Hypothalamus (tissue), 51 donors: ENCODE measurements at places on chromosomes 4 and X.

DNA sequence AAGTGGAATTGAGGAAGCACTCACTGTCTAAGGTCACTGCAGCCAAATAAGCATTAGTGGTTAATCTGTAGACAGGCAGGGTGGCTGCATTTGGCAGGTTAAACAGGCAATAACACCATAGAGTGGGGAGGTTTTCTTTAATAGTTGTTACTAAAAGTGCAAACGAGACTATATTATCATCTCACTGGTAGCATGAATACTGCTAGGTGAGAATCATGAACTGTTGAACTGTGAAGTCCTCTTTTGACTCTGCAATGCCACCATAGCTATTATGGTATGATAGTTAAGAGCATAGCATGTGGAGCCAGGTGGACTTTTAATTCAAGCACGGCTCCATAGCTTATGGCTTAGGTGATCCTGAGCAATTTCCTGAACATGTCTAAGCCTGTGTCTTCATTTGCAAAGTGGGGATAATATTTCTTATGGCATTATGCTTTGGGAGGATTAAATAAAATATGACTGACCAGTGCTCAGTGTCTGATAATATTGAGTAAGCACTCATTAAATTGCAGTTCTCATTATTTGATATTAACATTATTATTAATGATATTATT, 235.6 kb upstream of the HHIP start:
- DNase-seq, result no peak

- DNase-seq, result no peak
Measured at GRCh38 chr4:125735102-125735501, 420.3 kb downstream of the FAT4 start.

DNA sequence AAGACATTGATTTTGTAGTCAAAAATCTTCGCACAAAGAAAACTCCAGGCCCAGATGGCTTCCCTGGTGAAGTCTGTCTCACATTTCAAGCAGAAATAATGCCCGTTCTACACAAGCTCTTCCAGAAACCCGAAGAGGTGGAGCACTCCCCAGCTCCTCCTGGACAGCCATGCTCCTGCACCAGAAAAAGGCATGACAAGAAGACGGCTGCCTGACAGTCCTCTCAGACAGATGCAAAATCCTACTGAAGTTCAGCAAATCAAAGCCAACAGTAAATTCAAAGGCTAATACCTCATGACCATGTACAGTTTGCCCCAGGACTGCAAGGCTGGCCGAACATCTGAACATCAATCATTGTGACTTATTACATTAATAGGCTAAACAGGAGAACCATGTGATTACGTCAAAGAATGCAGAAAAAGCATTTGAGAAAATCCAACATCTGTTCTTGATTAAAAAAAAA, 30.8 kb upstream of the MXD4 start:
- no peak for DNase-seq

DNA sequence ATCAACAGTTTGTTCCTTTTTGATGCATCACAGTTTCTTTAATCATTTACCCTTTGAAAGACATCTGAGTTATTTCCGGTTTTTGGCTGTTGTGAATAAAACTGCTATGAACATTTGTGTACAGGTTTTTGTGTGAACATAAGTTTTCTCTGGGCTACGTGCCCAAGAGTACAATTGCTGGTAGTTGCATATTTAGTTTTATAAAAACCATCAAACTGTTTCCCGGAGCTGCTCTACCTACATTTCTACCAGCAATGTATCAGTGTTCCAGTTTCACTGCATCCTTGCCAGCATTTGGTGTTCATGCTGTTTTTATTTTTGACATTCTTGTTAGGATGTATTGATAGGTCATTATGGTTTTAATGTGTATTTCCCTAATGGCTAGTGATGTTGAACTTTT, 17.3 kb downstream of the KDM6A start:
- no peak for DNase-seq

DNA sequence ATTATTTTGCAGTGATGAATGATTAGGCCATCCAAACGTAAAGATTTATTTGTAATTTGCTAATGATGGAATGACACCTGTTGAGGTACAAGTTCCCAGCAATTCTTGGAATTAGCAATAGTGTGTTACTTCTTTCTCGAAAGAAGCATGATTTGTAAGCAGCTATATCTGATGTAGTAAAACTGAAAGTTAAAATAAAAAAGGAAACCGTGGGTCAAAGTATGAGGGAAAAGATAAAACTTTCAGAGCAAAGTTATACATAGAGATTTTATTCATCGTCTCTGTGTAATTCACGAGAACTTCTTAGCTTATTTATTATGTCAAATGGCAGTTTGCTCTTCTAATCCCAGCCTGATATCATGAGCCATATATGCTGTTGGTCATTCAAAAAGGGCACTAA, 59.0 kb downstream of the NFKB1 start:
- no peak for DNase-seq

GRCh38 chr4:9602389-9602914, 158.2 kb downstream of the DEFB131A start:
- DNase-seq, result no peak

DNA sequence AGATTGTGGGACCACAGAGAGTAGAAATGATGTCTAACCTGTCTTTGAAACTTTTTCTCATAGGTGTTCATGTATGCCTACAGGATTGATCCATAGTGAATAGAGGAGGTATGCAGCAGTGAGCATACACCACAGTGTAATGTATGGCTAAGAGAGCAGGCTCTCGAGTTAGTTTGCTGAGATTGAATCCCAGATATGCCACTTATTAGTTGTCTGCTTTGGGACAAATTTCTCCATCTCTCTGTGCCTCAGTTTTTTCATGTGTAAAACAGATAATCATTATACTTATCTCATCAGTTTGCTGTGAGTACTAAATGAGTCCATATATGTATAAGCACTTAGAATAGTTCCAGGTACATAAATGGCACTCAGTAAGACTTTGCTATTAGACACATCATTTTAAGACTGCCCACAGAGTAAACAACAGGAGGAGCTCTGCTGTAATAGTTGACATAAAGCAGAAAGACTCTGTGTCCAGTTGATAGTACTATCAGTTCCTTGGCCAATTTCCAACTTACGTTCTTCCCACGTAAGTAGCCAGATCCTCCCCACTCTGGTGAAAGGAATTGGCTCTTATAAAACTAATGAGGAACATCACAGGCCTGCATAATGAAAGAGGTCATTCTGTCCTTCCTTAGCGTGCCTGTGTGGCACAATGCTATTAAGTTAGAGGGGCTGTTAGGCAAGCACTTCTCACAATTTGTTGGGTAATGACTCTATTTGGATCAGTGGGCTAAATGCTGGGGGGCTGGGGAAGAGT, 20.7 kb upstream of the RNF150 start:
- no peak for DNase-seq

- no peak for DNase-seq
Measured at GRCh38 chrX:151929126-151929525, 16.4 kb downstream of the MAGEA4 start.

DNA sequence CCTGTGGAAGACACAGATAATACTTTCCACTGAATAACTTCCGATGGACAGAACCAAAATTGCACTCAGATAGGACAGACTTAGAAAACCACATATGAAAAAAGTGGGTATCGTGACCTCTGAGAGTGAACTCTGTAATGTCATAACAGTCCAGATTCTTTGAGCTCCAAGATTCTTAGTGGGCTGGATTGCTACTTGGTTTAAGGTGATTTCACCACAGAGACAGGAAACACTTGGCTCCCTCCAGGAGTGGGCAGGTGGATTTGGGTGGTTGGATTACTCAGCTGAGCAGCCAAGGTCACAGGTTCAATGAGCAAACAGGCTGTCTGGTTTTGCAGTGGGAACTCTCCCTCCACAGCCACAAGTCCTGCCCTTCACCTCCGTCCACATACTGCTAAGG, 126.0 kb downstream of the AFAP1 start:
- DNase-seq, result no peak

DNA sequence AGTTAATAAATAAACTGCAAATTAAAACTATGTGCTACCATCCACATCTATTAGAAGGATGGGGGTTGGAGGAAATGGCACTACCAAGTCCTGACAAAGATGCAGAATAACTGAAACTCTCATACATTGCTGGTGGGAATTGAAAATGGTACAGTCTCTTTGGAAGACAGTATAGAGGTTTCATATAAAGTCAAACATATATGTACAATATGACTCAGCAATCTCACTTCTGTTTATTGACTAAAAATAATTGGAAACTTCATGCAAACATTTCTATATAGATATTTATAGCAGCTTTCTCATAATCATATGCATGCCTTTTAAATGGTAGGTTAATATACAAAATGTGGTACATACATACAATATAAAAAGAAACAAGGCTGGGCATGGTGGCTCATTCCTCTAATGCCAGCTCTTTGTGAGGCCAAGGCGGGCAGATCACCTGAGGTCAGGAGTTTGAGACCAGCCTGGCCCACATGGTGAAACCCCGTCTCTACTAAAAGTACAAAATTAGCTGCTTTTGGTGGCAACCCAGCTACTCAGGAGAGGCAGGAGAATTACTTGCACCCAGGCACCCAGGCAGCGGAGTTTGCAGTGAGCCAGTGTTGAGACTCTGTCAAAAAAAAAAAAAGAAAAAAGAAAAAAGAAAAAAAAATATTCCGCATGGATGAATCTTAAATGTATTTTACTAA, 225.0 kb upstream of the CXXC4 start:
- no peak for DNase-seq

GRCh38 chrX:38061335-38061734, 55.0 kb downstream of the SYTL5 start:
- DNase-seq, result no peak

DNA sequence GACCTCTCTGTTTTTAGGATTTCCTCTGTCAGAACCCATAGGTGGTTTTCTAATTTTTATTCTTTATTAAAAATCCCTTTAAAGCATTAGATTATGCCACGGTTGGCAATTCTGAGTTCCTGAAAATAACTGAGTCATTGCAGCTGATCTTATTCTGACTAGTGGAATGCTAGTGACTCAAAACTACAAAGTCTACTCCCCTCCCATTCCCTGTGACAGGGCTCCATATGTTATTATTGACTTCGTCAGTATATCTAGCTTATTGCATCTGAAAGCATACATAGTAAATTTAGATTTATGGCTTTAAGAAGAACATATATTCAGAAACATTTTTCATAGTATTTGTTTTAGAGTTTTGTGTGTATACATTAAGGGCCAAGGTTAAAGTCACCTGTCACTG, 38.5 kb downstream of the HERC3 start:
- DNase-seq, result no peak

GRCh38 chr4:150852216-150852615, 162.9 kb downstream of the LRBA start:
- DNase-seq, result no peak

DNA sequence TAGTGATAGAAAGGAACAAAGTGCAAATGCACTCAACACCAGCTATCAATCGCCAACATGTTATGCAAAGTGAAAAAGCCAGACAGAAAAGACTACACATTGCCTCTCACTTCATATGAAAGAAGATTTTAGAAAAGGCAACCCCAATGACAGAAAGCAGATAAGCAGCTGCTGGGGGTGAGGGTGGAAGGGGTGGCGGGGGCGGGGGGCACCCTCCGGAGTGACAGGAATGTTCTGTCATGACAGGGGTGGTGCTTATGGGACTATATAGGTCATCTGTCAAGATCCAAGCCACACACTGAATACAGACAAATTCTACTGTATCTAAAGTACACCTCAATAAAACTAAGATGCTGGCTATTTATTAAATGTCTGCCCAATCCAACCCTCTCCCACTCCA, 10.7 kb downstream of the WDR1 start:
- DNase-seq, result no peak

DNA sequence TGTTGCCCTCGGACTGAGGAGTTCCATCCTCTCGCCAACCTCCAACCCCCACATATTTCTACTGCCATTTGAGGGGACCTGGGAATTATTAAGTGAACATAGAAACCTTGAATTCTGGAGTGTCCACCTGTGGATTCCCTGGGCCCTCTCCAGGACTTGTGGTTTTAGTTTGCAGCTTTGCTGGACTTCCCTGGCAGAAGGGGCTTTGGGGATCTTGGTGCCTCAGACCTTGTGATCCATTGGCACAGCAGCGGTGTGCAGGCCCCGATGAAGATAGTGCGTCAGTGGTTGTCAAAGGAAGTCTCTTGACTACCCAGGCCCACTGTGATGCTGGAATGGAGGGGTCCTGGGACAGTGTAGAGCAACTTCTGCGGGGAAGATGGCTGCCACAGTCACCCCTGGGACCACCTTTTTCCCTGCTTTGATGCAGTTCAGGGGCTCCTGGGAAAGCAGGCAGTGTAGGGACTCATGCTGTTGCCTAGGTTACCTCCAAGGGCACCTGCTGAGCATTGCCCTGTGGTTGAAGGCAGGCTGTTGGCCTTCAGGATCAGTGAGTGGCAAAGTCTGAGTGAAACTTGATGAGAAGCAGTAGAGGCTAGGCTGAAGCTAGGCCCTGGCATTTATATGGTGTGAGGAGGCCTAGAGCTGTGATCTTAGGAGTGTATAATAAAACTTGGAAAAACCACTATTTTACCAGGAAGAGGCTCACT, 2.2 kb downstream of the SLC16A2 start:
- DNase-seq, result no peak

DNA sequence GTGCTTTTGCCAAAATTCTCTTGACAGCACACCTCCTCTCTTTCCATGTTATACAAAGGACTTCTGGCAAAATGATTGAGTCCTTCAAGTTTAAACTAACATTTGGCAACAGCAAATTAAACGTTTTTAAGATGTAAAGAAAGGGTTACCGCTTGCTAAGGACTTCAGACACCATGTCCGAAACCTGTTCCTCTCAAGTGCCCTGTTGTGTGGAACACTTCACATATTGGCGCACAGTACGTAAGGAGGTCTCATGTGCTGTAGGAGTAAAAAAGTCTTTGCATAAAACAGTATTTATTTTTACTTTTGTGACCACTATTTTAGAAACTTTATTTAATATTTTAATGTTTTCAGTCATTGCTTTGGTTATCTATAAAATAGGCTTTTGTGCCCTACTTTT, 33.7 kb upstream of the HPRT1 start:
- DNase-seq, result no peak

- no peak for DNase-seq
Measured at GRCh38 chrX:112053169-112053568, 29.4 kb downstream of the TRPC5 start.

DNA sequence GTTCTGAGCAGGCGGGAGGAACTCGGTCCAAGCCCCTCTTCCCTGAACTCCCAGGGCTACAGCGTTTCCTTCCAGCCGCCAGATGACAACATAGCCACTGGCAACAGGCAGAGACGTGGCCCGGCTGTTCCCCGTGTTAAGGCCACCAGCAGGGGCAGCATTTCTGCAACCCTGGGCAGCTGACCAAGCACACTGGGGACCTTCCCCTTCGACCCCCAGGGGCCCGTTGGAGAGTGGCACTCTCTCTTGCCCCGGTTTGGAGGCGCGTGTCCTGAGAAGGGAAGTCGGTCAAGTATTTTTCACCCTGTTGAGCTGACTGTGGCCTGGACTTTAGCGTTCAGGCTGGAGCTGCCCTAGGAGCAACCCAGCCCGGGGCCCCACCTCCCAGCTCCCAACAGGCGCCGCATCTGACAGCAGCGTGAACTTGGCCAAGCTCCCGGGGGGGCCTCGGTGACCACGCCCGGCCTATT, 37.6 kb downstream of the ZBTB49 start:
- no peak for DNase-seq

- DNase-seq, result no peak
Measured at GRCh38 chr4:106312377-106312776, 3.6 kb downstream of the TBCK start.

- DNase-seq, result no peak
Measured at GRCh38 chrX:100695302-100695701, 36.6 kb downstream of the SYTL4 start.
